ENCODE measurements at places on chromosomes 3 and 15. TPM values are rescaled to one million over a fixed set of nuclear protein-coding genes. Genes with fewer than 3 reads are reported as not detected.

DNA sequence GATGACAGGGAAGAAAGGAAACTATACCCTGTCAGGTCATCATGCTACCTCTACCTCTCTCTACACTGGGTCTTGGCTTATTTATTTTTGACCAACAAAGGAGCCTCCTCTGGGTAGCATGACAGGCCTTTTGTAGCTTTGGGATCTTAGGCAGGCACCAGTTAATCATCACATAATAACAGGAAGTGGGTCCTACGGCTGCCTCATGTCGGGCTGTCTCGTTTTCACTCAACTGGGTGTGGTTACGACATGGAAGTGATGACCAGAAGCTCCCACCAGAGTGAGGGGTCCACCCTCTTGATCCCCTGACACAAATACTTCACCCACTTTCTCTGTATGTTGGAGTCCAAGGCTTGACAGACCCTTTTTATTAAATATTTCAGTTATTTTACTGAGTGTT, 105.3 kb downstream of the CD47 start:
- no peak for DNase-seq

DNA sequence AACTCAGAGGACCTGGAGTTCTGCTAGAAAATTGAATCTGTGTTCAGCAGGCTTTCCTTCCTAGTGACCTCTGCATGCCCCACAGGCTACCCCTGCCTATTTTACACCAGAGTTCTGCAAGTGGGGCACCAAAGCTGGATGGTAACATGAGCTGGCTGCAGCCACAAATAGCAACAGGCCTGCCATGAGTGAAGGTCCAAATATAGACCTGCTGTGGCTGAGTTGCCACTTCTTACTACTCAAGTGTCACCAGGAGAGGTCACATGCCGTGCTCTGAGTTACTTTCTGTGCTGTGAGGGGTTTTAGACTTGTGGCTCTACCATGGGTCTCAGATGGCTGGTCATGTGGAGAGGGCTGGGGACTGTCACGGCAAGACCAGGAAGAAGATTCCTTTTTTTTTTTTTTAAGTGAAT, at the start of gene FSD2:
Gene FSD2 (minus strand): TSS at position 76 of the 413 bp plus-strand sequence. CDS start 18,679 bp downstream, outside the sequence.
- DNase-seq, result no peak

- peak; percentile 49 for DNase-seq
These were observed 46.6 kb downstream of the ZFAND6 start for GRCh38 chr15:80106051-80106450.

DNA sequence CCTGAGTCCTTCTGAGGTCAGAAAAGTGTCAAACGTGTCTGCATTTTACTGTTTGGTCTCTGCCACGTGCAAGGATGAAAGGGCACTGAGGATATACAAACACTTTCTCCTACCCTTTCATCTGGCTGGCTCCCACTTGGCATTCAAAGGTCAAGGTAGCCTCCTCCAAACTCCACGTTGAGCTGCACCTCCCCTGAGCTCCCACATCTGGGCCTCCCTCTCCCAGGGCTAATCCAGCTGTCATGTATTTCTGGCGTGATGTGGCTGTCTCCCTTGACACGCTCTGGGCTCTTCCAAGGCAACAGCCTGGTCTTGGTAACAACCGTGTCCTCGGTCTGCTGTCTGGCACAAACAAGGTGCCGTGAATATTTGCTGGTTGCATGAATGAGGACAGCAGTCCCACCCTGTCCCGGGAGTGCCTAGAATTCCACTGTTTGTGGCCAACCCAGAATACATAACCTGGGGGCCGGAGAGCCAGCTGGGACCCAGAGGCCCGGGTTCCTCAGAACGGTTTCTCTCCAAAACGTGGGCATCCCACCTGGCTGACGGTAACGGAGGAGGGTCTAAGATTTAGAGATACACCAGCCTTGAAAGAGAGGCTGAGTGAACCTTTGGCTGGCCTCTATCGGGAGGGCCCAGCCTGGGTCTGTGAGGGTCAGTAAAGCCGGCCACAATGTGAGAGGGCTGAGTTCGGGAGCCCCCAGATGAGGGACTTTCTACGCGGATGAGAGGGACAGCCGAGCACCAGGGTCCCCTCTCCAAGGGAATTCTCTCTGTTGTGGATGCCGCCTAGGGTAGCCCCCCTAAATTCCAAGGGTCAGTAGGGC, 767 bp downstream of the GLT8D1 start:
- DNase-seq, result peak; percentile 33

DNA sequence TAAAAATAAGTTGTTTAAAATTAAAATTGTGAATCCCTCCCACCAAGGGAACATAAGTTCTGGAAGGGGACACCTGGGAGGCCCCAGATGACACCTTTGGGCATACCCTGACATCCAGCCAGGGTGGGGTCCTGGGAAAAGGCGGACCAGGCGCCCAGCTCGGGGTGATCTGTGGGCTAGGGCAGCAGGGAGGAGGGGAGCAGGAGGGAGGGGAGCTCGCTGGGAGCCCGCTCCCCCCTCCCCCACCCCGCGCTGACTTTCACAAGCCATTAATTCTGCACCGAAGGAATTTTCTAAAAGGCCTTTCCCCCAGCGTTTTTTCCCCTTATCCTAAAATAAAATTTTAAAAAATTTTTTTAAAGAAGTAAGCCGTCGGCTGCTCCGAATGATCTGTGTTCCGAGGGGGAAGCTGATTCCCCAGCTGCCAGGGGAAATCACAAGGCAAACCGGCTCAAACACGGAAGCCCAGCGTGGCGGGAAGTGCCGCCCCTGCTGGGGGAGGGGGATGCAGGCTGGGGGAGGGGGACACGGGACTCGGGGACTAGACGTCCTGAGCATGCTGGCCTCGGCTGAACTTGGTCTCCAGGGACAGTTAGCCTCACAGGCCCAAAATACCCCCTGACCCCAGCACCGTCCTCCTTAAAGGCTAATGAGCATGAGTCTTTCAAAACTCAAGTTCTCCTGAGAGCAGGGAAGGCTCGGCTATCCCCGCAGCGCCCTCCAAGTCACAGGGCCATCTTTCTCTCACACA, 13.9 kb downstream of the PLXND1 start:
- no peak for DNase-seq

DNA sequence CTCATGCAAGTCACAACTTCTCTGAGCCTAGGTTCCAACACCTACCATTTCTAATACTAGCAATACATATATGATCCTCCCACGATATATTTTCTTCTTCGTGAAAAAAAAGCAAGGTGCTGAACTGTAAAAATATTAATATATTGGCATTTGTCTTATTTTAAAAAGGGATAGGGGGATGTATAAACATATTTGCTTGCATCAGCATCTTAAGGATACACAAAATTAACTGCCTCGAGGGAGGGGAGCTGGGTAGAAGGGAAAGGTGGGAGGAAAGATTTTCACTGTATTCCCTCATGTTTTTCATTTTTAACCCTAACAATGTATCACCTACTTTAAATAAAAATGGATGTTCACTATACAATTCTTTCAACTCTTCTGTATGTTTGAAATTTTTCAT, 1.3 kb downstream of the HACD2 start:
- DNase-seq, result no peak

DNA sequence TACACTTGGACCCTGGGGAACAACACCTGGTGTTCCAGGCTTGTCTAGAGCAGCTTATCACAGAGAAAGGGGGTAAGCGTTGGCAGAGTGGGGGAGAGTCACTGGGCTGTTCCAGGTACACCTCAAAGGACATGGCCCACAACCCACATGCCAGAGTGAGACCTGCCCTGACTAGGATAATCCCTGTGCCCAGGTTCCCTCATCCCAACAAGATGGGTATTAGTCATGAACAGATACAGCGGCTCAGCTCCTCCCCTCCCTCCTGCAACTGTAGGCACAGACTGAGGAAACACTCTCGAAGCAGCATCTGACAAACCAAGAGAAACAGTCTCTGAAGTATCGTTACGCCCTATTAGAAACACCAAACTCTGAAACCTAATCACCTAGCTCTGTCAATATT, 32.1 kb upstream of the RPS17 start:
- peak; percentile 8 for DNase-seq

DNA sequence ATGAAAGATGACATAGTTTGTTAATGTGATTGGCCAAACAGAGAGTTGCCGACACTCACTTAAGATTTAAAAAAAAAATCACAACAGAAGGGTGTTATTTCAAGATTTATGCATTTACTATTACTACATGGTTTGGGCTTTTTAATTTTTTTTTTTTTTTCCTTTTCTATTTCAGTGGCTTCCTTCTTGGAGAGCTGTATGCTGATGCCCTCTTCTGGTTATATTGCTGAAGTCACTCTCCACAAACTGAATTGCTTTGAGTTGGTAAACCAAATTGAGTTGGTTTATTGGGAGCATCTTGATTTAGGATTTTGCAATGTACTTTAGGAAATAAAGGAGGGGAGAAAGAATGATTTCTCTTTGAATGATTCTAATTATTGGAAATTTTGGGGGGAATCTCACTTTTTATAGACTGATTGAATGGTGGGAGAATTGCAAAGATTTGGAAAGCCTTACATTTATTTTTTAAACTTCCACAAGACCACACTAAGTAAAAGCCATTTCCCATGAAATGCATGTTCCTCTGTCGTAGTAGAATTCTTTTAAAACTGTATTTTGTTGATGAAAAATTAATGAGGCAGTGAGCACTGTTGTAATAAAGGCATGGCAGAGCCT, 186.6 kb upstream of the FEZF2 start:
- DNase-seq, result peak; percentile 57

- DNase-seq, result peak; percentile 51
These were observed 150.8 kb upstream of the KCNMB2 start for GRCh38 chr3:178385280-178385952.

DNA sequence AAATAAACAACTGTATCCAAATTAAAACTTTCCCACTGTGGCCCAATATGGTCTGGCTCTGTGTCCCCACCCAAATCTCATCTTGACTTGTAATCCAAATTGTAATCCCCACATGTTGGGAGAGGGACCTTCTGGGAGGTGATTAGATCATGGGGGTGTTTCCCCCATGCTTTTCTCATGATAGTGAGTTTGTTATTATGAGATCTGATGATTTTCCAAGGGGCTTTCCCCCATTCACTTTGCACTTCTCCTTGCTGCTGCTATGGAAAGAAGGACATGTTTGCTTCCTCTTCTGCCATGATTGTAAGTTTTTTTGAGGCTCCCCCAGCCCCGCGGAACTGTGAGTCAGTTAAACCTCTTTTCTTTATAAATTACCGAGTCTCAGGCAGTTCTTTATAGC, 55.0 kb downstream of the MINDY4B start:
- DNase-seq, result no peak

DNA sequence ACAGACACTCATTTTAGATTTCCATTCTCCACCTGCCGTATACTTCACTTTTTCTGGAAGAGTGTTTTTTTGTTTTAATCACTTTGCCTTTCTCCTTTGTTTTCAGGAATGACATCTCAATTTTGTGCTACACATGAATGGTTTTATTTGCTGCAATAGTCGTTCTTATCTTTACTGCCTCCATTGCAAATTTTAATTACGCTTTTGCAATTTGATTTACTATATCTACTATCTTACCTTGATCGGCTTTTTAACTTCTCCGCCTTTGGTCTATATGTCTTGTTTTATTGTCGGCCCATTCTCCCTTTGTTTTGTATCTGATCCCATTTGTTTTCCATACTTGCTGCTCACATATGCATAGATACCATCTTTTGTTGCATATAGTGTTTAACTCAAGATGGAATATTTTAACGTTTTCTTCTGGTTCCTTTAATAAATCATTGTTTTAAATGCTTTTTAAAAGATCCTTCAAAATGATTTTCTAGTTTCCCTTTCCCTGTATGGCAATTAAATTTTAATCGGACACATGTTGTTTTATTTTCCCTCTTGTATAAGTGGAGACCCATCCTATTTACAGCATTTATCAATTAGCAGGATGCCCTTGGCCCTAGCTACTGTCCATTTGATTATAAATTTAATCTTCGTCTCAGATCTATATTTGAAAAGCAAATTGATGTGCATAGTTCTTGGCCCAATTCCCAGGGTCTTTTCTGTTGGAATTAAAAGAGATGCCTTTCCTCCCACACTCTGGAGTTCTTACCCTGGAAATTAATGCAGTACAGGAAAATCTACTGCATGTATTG, 97.2 kb upstream of the CNTN4 start:
- DNase-seq, result no peak

GRCh38 chr3:159472611-159473010, 516.0 kb upstream of the IL12A start:
- DNase-seq, result no peak

- no peak for DNase-seq
These were observed 4.9 kb upstream of the LOXL1 start for GRCh38 chr15:73921254-73921925.

DNA sequence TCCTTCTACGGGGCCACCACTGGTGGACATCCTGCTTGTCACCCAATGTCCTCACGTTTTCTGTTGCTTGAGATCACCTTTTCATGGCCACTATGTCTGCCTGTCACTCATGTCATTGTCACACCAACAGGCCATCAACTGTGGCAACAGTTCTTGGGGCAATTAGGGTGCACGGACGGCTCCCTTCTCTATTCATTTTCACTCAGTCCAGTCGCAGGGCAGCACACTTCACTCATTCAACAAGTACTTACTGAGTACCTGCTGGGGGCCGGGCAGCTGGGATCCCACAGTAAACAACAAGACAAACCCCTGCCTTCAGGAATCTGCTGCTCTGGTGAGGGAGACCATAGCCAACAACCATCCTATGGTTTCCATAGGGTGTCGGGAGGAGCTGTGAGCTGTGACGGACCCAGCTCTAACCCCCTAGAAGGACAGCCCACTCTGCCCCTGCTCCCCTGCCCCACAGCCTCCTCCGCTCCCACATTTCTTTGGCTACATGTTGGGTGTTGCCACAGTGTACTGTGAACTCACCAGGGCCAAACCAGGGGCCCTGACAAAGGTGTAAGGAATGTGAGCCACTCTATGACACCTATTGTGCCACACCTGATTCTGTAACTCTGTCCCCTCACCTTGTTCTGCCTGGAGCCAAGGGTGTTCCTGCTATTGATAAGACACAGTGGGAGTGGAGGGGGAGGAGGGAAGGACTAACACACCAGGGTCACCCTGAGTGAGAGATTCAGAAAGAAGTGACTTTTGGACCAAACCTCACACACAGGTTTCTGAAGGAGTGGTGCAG, 1.9 kb downstream of the VILL start:
- no peak for DNase-seq

DNA sequence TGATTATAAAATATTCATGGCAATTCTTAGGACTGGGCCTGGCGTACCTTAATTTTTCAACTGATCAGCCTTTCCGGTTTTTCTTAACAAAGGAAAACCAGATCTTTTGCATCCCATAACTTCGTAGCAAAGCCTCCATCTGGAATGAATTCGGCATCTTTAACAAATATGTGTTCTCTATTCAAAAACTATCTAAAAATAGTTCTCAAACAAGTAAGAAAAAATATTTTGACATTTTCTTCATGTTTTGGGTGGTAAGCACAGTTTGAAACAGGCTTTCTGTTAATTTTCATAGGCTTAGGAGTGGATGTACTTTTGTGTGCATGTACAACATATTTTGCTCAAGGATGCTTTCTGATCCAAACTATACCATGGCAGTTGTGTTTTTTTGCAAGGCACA, 55.1 kb downstream of the RBMS3 start:
- DNase-seq, result no peak

- DNase-seq, result no peak
These were observed 210.8 kb upstream of the NR2E3 start for GRCh38 chr15:71599418-71600151.

Gene CLSTN2
- total RNA-seq, result under 0.01 TPM

Gene SPTSSB
- not detected for total RNA-seq

Gene RUVBL1
- total RNA-seq, result 83.3 TPM

Gene ST3GAL6
- 1.4 TPM for total RNA-seq

Gene CSPG5
- total RNA-seq, result under 0.01 TPM

Gene CPNE9
- not detected for total RNA-seq
